ENCODE measurements at places on chromosomes 2 and 18. TPM values are rescaled to one million over a fixed set of nuclear protein-coding genes. Genes with fewer than 3 reads are reported as not detected.
A peak's percentile ranks its signal among the peaks of the same experiment; 100 is the strongest.

GRCh38 chr2:165162466-165162865 is 41.4 kb downstream of the SCN3A start:
- no peak for DNase-seq

DNA sequence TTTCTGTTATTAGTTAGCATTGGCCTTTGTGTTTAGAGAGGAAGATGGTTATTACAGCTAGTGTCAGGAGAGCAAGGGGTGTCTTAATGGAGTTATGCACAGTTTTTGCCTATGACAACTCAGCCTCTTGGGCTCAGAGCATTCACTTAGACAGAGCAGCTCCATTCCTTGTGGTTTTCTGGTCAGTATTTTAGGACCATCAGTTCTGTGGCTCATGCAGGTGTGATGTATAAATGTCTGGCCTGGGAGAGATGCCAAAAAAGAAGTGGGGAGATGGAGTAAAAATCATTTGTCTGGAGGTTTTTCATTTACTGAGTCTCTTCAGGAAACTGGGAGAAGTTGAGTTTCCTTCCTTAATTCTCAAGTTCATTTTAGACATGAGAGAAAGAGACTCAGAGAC is 79.7 kb downstream of the PRKCE start:
- DNase-seq: no peak

GRCh38 chr18:52007105-52007504 is 332.9 kb upstream of the DCC start:
- DNase-seq: no peak

- peak; percentile 84 for DNase-seq
Measured at GRCh38 chr2:120737340-120738101, 1.9 kb downstream of the GLI2 start.

DNA sequence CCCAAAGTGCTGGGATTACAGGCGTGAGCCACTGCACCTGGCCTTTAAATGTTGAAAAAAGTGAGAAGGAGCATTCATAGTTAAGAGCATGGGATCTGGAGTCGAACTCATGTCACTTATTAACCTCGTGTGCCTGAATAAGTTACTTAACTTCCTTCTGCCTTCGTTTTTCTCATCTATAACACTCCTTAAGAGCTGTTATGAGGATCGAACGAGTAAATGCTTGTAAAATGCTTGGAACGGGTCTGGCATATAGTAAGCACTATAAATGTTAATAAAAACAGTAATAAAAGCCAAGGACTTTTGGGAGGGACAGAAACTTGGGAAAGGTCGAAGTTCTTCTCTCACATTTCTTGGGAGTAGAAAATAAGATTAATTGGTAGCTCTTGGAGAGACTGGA is 40.8 kb downstream of the RAB10 start:
- no peak for DNase-seq

- DNase-seq: no peak
Measured at GRCh38 chr18:63869374-63869773, 18.1 kb upstream of the SERPINB2 start.

GRCh38 chr2:1990724-1991123 is 246.4 kb upstream of the PXDN start:
- no peak for DNase-seq

- no peak for DNase-seq
Measured at GRCh38 chr2:200376513-200377354, 70.2 kb downstream of the SPATS2L start.

- no peak for DNase-seq
Measured at GRCh38 chr2:136238286-136239078, 120.5 kb upstream of the CXCR4 start.

DNA sequence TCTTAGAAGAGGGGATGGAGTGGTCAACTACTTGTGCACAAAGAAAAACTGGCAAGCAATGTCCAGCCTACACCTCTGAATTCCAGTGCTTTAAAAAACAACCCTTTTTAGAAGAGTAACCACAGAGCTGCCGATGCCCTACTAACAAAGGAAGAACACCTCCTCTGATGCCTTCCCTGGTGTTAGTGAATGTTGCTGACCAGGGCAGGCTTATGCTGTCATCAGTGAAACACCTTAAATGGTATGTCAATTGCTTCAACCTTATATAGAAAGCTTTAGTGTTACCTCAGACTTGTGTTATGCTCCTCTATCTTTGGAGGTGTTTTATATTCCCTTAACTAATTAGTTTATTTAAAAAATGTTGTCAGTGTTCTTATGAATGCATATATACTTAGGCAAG is 79.7 kb upstream of the FZD5 start:
- DNase-seq: no peak

GRCh38 chr2:41966431-41966893 is 81.4 kb upstream of the PKDCC start:
- DNase-seq: peak; percentile 93

DNA sequence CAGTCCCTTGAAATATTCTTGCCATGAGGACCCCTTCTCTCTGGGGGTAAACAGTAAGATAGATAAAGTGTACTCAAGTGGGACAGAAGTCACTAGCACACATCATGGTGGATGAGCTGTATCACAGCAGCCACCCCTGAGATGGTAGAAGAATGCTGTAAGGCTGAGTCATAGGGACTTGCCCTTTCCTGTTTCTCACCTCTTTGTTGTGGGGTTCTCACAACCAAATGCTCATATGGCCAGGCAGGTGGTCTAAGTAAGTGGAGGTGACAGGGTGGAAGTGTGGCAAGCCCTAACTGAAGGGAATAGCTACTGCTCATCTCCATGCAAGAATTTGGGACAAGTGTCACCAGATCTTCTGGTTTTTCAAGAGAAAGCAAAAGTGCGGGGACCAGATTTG is 202.7 kb upstream of the SLC14A2 start:
- DNase-seq: no peak

- no peak for DNase-seq
Measured at GRCh38 chr18:44896846-44897245, 216.2 kb downstream of the SETBP1 start.

DNA sequence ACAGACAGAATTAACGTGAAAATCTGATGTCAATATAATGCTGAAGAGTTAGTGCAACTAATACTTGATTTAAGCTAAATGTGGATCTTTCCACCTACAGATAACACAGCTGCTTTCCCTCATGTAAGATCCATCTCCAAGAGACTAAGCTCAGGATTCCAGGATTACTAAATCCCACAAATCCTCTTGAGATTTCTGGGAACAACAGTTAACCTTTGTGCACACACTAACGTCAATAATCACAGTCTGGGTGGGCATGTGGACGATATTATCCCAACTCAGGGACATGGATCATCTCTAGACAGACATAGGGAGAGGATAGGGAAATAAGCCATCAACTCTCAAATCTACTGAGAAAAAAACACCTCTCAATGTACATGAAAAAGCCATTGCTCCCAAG is 432.6 kb downstream of the SATB2 start:
- DNase-seq: no peak

DNA sequence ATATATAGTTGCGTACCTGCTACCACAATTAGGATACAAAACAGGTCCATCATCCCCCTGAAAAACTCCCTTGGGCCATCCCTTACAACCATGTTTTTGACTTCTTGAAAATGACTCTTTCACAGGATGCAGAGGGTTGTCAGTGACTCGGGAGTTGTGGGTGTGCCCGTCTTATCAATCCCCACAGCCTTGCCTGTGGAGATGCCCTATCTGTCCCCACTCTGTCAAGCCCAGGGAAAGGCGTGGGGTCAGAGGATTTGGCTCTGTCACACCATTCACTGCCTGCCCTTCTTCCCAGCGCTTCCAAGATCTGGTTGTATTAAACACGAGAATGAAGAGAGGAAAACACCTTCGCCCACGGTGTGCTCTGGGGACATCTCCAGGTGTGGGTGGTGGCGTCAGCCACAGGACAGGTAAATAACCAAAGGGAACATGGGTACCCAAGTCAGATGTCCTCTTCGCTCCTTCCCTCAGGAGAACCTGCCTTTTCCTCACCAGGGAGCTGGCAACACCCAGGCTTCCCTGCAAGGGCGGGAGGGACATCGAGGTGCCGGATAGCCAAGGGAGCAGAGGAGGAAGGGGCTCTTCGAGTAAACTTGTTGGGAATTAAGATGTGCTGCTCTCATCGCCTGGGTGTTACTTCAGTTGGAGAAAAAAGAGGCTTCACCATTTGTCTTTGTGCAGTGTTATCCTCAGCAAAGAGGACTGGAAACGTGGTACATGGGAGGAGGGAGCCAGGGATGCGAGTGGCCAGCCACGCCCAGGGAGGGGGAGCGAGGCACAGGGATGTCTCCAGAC is 100.3 kb downstream of the B3GNT2 start:
- DNase-seq: peak; percentile 59

LRRC30 gene
- not detected for total RNA-seq

CPLX4 gene
- not detected for total RNA-seq

CRYBA2 gene
- total RNA-seq: not detected

SP140L gene
- 15.6 TPM for total RNA-seq

MBP gene
- total RNA-seq: 45.2 TPM

TRIM43B gene
- not detected for total RNA-seq
